Caco-2 (cell line): ENCODE measurements at places on chromosomes 12 and 14.

- no peak for DNase-seq
Measured at GRCh38 chr12:94704452-94705306, 54.3 kb upstream of the TMCC3 start.

GRCh38 chr14:26128931-26129671 is 468.7 kb downstream of the NOVA1 start:
- no peak for DNase-seq

DNA sequence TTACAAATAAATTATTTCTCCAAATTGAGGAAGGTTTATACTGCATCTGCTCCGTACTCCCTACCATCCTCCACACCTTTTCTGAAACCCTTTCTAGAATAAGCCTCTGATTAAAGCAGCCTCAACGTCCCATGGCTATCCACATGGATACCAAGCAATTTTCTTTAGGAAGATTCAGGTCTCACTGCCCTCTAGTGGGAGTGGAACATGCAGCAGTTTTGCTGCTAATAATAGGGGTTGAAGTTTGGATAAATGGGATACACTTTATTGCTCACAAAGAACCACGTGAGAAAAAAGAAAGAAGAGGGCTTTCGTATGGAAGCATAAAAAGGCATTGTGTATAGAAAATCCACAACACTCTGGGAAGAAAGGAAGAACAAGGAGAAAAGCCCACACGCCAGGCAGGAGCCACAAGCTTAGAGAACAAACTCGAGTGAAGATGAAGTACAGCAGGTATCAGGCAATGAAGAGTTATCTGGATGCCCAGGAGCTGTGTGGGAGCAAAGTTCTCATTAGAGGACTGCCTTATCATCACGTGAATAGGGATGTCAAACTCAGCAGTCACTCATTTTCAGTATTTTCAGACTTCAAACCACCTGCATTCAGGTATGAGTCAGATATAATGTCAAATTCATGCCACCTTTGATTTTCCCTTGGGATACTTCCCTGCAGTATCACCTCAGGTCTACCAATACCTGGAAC is 45.8 kb downstream of the CCER1 start:
- DNase-seq = peak; percentile 34

DNA sequence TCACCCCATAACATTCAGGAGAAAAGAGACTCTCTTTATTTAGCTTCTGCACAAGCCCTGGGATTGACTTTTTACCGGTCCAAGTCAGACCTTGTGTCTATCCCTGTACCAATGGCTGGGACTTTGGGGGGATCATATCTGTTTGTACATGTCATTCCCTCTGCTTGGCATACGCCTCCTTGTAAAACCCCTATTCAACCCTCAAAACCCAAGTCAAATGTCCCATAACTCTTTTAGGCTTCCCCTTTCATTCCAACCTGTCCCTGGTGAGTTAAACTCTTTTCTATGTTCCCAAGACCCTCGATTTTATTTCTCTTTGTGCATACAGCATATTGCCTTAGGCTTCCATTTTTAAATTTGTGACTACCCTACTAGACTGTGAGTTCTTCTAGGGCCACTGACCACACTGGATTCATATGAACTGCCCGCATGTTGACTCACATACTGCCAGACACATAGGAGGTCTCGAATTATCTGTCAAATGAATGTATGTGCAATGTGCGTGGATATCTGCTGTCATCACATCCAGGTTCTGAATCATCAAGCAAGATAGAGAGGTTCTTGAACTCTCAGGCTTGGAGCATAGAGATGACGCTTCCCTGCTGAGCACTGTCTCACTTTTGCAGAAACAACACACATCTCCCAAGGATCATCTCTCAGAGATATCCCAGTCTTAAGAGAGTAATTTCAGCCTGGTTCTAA is 548.6 kb upstream of the TBX3 start:
- no peak for DNase-seq
